ENCODE measurements at places on chromosomes 12 and 14. TPM values are rescaled to one million over a fixed set of nuclear protein-coding genes. Genes with fewer than 3 reads are reported as not detected.

- H3K27me3 ChIP-seq: no peaks in the 10 kb centered on the region
- no peaks in the 10 kb centered on the region for H3K4me1 ChIP-seq
- no peak overlapping the region for H3K4me3 ChIP-seq
- H3K27ac ChIP-seq: no peak overlapping the region
- DNase-seq: no peak
These were observed 103.8 kb downstream of the TBX5 start for GRCh38 chr12:114302117-114302516.

ARHGAP9 gene
- 2.7 TPM for total RNA-seq

GRCh38 chr14:94113908-94114588 is 3.5 kb downstream of the IFI27 start:
- H3K27ac ChIP-seq: peak overlapping the region; percentile 85
- no peak overlapping the region for H3K4me3 ChIP-seq
- no peaks in the 10 kb centered on the region for H3K36me3 ChIP-seq
- peaks cover 3% of the 10 kb centered on the region for H3K4me1 ChIP-seq
- H3K27me3 ChIP-seq: no peaks in the 10 kb centered on the region

RIN3 gene
- total RNA-seq: 2.3 TPM

DNA sequence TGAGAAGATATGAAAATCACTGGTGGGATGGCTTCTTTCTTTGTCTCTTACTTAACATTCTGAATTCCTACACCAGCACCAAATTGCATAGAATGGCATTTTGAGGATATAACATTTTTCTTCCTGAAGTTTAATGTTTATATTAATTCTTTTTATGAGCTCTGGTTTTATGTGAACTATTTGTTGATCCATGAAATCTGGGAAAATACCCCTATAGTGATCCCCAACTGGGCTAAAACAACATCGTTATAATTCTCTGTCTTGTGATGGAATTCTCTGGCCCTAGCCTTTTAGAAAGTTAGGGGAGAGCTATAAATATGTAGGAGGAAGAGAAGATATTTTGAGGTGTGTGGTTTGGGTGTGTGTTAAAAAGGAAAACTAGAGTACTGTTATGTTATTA is 29.2 kb downstream of the PELI2 start:
- no peak for DNase-seq
- no peak overlapping the region for H3K4me3 ChIP-seq
- no peaks in the 10 kb centered on the region for H3K36me3 ChIP-seq
- no peak overlapping the region for H3K27ac ChIP-seq

DNA sequence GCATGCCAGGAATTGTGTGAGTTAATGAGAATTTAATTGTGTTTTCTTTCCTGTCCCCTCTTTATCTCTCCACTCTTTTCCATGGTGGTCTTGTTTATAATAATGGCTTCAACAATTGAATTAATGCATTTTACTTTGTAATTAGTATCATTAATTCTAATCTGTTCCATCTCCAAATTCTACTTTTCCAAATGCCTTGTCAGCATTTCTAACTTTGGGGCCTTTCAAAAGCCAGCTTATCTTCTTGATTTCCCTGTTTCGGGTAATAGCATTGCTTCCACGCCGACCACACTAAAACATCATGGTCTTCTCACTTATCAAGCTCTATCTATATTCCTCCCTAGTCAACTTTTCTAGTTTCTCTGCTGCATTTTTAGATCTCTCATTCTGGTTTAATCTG is 54.2 kb upstream of the RMST start:
- no peak overlapping the region for H3K27ac ChIP-seq
- no peaks in the 10 kb centered on the region for H3K4me1 ChIP-seq
- H3K4me3 ChIP-seq: no peak overlapping the region
- no peaks in the 10 kb centered on the region for H3K27me3 ChIP-seq

- no peaks in the 10 kb centered on the region for H3K36me3 ChIP-seq
- no peak overlapping the region for H3K4me3 ChIP-seq
- H3K4me1 ChIP-seq: peaks cover 73% of the 10 kb centered on the region
- H3K27me3 ChIP-seq: no peaks in the 10 kb centered on the region
- DNase-seq: peak; percentile 58
These were observed 27.7 kb downstream of the DUSP16 start for GRCh38 chr12:12534975-12535374.

LTBR gene
- 40.2 TPM for total RNA-seq

DNA sequence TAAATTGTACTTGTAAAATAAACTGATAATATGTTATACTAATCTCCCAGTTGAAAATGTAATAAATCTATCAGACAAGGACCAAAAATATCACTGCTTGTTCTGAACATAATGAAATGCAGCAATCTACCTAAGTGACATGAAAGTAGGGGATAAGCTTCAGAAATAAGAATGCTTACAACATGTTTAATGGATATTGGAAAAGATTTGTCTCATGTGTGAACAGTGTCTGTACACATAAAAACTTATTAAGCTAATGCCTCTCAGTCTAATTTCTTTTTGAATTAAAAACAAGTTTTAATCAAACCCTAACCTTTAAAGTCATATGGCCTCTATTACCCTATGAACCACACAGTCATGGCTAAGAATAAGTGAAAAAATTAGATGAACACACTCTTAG is 465.3 kb downstream of the MDGA2 start:
- no peaks in the 10 kb centered on the region for H3K4me1 ChIP-seq
- no peak overlapping the region for H3K27ac ChIP-seq
- H3K4me3 ChIP-seq: no peak overlapping the region
- no peaks in the 10 kb centered on the region for H3K27me3 ChIP-seq
- H3K36me3 ChIP-seq: no peaks in the 10 kb centered on the region
- DNase-seq: no peak

LRRK2 gene
- total RNA-seq: 4.7 TPM

DNA sequence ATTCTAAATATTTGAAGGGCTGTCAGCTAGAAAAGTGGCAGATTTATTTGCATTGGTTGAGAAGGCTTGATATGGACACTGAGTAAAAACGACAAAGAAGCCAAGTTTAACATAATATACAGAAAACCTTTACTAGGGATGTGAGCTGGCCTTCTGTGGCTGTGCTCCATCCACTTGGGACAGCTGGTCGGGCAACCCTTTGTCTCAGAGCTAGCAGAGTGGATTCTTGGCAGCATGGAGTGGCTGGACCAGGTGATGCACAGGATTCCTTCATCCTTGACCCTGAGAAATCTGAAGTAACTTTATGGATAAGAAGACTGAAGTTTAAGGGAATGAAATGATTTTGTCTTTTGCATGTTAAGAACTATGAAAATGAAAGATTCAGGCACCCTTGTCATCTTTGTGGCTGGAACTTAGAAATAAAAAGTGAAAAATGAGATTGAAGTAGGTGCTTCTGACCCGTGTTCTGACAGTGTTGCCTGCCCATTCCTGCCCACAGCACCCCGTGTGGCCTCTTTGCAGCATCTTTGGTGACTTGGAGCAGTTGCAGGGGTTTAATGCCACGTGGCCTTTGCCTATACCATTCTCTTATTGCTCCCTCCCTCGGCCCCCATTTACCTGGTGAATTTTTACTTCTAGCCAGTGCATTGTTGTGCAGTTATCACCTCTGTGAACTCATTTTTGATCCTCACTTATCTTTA is 32.6 kb downstream of the PELI2 start:
- no peaks in the 10 kb centered on the region for H3K4me1 ChIP-seq
- no peaks in the 10 kb centered on the region for H3K36me3 ChIP-seq
- no peak overlapping the region for H3K27ac ChIP-seq
- DNase-seq: no peak
- H3K27me3 ChIP-seq: no peaks in the 10 kb centered on the region
- H3K4me3 ChIP-seq: no peak overlapping the region

FLVCR2 gene
- 65.5 TPM for total RNA-seq

DNA sequence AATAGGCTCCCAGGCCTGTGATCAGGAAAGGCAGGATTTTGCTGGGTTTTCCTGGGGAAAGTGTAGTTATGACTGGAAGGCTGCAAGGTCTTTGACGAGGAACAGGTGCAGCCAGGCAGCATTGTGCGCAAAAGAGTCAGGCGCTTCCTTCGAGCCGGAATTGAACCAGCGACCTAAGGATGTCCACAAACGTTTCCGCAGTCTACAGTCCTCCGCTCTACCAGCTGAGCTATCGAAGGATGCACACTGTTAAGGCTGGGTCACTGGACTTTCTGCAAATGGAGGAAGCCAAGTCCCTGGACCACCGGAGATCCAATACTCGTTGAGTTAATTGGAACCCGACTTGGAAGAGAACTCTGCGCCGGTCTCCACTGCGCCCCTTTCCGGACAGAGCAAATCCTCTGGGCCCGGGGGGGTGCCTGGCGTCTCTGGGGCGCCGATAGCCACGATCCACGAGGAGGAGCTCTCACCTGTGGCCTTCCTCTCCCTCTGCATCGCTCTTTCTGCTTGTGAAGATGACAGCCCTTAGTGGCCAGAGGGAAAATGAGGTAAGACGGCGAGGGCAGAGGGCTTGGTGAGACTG is 18.4 kb upstream of the OR6S1 start:
- H3K4me3 ChIP-seq: no peak overlapping the region
- peaks cover 81% of the 10 kb centered on the region for H3K27me3 ChIP-seq
- no peaks in the 10 kb centered on the region for H3K36me3 ChIP-seq
- DNase-seq: no peak
- H3K4me1 ChIP-seq: no peaks in the 10 kb centered on the region

ANO4 gene
- total RNA-seq: not detected

DNA sequence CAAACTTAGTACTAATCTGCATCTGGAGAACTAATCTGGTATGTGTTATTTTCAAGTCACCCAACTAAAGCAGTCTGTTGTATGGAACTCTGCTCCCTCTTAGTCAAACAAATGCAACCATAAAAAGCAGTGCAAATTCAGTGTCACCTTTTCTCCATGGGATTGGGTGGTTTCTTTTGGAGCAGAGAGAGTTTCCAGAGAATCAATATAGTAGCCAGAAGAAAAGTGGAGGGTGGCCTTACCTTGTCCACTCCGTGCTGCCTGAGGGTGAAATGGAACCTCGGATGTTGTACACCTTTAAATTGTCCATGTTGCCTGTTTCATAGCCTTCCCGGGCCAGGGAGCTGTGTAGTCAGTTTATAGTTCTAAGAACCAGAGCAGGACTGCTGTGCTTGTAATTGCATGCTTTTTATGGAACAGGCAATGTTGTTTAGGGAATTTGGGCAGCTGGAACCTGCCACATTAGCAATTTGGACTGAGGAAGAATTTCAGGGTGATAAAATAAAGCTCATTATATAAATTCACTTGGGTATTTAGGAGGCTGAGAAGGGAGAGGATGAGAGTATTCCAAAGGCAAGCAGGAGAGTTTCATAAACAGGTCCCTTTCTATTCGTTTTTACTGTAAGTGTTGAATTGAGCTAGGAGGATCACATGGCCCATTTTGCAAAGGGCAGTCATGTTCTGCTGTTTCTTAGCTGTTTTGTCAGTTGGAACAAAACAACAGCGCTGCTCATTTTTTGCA is 60.5 kb downstream of the CRADD start:
- peak overlapping the region; percentile 58 for H3K27ac ChIP-seq
- no peak for DNase-seq
- H3K4me1 ChIP-seq: peaks cover 39% of the 10 kb centered on the region
- H3K4me3 ChIP-seq: no peak overlapping the region
- no peaks in the 10 kb centered on the region for H3K27me3 ChIP-seq

- DNase-seq: no peak
- H3K4me3 ChIP-seq: no peak overlapping the region
- no peaks in the 10 kb centered on the region for H3K27me3 ChIP-seq
- no peak overlapping the region for H3K27ac ChIP-seq
These were observed 77.7 kb downstream of the DNAH10 start for GRCh38 chr12:123839826-123840225.

GRCh38 chr14:100108042-100108825 is 43.0 kb downstream of the EVL start:
- H3K27ac ChIP-seq: no peak overlapping the region
- peak; percentile 70 for DNase-seq
- no peaks in the 10 kb centered on the region for H3K36me3 ChIP-seq
- H3K27me3 ChIP-seq: no peaks in the 10 kb centered on the region

- H3K36me3 ChIP-seq: peaks cover 12% of the 10 kb centered on the region
- no peak overlapping the region for H3K27ac ChIP-seq
- H3K4me1 ChIP-seq: peaks cover 27% of the 10 kb centered on the region
- H3K4me3 ChIP-seq: no peak overlapping the region
These were observed 58.4 kb downstream of the SLC25A47 start for GRCh38 chr14:100381395-100382105.

GRCh38 chr12:6553051-6553868 is 2.6 kb downstream of the IFFO1 start:
- peaks cover 7% of the 10 kb centered on the region for H3K36me3 ChIP-seq
- peak; percentile 88 for DNase-seq
- peak overlapping the region; percentile 90 for H3K27ac ChIP-seq
- no peaks in the 10 kb centered on the region for H3K27me3 ChIP-seq
- H3K4me3 ChIP-seq: peak overlapping the region; percentile 5
- H3K4me1 ChIP-seq: peaks cover 69% of the 10 kb centered on the region

DNA sequence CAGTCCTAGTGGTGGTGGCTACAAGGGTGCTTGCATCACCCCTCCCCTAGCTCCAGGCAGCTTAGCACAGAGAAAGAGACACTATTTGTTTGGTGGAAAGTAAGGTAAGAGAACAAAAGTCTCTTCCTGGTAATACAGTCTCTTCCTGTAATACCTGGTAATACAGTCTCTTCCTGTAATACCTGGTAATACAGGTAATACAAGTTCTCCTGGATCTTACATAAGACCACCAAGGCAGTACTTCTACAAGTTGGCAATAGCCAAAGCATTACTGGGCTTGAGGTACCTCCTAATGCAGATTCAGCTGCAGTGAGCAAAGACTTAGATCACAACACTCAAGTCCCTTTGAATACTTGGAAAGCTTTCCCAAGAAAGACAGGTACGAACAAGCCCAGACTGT is 77.0 kb downstream of the CATSPERB start:
- no peaks in the 10 kb centered on the region for H3K36me3 ChIP-seq
- H3K27ac ChIP-seq: no peak overlapping the region
- no peak for DNase-seq
- no peaks in the 10 kb centered on the region for H3K27me3 ChIP-seq
- H3K4me1 ChIP-seq: no peaks in the 10 kb centered on the region

DNA sequence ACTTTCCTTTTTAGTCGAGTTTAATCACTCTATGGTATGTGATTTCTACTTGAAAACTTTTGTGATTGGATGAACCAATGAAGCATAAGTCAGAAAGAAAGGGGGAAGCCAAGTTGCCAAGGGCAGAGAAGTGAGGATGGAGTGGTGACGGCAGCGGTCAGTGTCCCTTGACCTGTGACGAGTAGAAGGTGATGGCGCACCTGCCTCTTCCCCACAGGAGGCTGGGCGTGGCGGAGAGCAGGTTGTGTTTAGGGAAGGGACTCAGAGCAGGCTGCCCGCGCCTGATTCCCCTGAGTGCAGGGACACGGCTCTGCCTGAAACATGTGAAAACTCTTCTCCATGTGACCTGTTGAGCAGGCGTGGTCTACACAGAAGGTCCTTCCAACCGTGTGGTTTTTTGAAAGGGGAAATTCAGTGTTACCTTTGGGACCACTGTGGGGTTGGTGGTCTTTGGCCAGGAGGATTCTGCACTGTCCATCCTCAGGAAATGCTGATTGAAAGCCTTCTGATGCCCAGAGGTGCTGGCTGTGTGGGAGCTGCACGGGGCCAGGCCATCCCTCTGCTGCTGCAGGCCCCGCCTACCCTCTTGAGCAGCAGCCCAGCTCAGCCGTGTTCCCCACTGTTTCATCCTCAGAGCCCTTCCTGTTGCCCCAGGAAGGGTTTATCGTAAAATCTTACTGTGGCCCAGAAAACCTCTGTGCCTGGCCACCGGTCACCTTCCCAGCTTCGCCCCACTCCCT is 23.5 kb upstream of the AMN start:
- H3K4me1 ChIP-seq: no peaks in the 10 kb centered on the region
- no peak for DNase-seq
- H3K27me3 ChIP-seq: no peaks in the 10 kb centered on the region
- H3K4me3 ChIP-seq: no peak overlapping the region
- peaks cover 11% of the 10 kb centered on the region for H3K36me3 ChIP-seq

KLRB1 gene
- total RNA-seq: 1.0 TPM

GRCh38 chr12:66107451-66107915 is 23.1 kb downstream of the LLPH start:
- no peak overlapping the region for H3K27ac ChIP-seq
- no peaks in the 10 kb centered on the region for H3K36me3 ChIP-seq
- no peak overlapping the region for H3K4me3 ChIP-seq
- DNase-seq: peak; percentile 10
- H3K27me3 ChIP-seq: no peaks in the 10 kb centered on the region
- H3K4me1 ChIP-seq: peaks cover 2% of the 10 kb centered on the region

KCNH5 gene
- not detected for total RNA-seq

Measured in gastrocnemius medialis (tissue), 4 donors.